ENCODE measurements at places on chromosomes 7 and 10.

GRCh38 chr10:3548076-3548475, 236.9 kb downstream of the KLF6 start:
- DNase-seq, result no peak

DNA sequence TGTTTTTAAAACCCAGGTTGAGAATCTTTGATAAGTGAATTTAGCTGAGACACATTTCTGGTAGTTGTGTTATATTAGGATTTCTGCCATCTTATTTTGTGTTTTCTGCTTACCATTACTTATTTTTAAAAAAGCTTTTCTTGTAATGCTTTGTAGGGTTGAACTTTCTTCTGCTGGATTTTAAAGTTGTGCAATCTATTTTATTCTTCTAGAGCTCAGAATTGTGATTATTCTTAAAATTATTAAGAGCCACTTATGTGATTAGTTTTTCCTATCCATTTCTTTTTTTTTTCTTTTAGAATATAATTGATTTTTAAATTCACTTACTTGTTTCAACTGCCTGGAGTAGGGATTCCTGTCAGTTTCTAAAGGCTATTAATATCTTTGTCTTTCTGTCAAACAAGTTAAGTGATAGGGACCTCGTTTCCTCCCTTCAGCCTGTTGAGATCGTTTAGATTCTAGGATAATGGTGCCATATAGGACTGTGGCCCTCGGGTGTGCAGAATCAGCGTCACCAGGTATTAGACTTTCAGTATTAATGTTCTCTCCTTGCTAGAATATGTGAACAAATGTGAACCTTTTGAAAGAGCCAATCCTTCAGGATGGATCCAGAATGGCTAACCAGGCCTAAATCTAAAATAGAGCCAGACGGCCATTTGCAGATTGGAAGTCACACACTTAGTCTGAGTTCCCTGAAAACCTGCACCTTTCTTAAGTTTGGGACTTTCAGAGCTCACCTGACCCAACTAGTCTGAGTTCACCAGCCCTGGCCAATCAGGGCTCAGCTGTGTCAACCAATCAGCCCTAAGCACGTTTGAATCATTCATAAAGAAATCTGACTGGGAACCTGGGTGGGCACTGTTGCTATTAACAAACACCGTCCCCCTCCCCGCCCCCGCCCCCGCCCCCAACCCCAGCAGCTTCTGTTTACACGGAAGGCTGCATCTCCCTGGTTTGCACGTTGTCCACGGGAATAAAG, 26.2 kb downstream of the CUX1 start:
- no peak for DNase-seq

GRCh38 chr7:80533287-80533686, 21.4 kb upstream of the GNAT3 start:
- DNase-seq, result no peak

GRCh38 chr10:11231285-11231684, 213.6 kb downstream of the CELF2 start:
- DNase-seq, result no peak

DNA sequence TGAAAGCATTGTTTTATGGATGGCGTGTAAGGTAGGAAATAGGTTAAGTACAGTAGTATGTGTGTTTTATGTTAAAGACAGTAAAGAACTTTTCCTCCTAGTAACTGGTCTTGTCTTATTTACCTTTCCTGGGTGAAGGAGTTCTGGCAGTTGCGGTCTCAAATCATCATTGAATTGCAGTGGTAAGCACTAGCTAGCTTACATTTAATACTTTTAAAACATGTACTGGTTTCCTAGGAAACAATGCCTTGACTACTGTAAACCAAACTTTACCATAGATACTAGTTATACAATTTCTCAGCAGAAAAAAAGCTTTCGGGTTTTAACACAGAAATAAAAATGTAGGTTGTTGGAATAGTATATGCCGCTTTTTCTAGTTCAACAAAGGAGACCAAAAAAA, 37.7 kb downstream of the PRKG1 start:
- DNase-seq, result no peak

DNA sequence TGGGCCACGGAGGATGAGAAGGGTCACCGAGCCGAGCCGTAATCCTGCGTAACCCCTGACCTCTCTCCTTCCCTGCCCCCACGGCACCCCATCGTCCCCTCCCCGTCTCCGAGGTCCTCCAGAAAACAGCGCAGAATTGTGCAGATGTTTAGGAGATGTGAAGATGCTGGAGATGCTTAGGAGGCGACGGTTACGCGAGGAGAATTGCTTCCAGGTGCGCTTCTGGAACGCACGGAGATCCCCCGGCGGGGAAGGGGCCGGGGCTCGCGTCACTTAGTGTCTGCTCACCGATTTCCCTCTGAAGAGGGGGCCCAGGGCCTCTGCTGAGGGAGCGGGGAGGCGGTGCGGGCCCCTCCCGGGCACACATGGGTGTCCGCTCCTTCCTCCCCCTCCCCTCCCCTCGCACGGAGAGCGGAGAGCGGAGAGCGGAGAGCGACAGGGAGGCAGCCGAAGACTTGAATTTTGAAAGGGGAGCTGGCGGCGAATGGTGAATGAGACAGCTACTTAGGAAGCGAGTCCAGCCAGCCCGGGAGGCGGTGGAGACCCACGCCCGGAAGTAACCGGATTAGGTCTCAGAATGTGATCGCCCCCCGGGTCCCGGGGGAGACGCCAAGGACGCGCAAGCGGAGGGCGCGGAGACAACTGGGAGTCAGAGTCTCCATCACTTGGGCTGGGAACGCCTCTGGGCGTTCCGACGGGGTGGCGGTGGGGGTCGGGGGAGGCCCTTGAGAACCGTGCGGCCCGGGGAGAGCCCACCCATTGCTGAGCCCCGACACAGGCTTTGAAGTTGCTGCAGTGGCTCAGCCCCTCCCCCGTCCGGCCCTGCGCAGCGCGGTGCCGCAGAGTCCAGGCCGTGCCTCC, 8.7 kb upstream of the EN2 start:
- no peak for DNase-seq

DNA sequence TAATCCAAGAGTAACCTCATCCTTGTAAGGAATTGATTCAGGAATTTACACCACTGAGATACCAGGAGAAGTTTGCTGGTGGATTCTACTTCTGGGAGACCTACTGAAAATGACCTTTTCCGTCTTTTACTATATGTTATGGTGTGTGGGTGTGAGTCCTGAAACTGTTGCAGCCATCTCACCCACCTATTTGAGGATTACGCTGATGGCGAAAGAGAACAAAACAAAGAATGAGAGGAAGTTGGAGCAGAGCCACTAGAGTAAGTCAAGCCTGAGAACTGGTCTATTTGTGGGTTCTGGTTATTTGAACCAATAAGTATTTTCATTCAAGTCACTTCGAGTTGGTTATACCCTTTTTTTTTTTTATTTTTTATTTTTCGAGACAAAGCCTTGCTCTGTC, 12.7 kb upstream of the ABCC2 start:
- no peak for DNase-seq

GRCh38 chr10:88113232-88113631, 249.8 kb downstream of the PTEN start:
- no peak for DNase-seq

GRCh38 chr7:36802459-36803135, 78.3 kb upstream of the AOAH start:
- no peak for DNase-seq

- no peak for DNase-seq
Measured at GRCh38 chr7:103538964-103539709, 93.1 kb upstream of the SLC26A5 start.

DNA sequence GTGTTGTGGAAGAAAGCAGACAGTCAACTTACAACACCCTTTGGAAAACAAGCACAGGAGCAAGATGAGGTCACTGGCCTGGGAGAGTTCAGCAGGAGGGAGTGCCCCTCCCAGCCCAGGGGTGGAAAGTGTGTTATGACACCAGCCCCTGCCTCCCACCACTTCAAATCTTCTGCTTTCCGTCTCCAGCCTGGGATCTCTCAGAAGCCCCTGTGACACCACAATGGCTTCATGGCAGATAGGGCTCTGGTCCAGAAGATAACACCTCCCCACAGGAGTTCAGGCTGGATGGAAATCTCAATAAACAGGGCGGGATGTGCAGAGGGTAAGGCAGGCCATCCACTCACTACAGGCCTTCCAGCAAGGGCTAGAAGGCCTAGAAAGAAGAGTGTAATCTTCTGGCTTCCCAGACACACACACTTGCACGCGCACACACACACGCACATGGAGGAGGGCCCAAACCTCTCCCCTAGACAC, 48.7 kb upstream of the ZMIZ1 start:
- DNase-seq, result no peak

DNA sequence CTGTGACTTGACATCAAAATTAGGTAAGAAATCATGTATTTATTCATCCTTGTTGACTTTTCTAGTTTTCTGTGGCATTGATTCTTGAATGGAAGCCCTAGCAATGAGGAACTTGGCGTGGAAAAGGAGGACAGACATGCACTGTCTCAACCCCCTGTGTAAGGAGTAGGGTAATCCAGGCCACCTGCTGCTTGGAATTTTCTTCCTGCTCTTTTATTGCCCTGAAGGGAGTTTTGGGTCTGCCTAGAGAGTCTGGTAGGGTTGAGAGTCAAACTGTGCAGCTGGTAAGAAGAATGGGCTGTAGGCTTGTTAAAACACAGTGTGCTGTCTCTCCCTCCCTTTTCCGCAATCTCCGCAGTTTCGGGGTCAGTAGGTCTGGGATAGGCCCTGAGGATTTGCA, 19.7 kb downstream of the ZNF32 start:
- no peak for DNase-seq

- DNase-seq, result no peak
Measured at GRCh38 chr7:54995610-54996363, 23.0 kb upstream of the EGFR start.

- no peak for DNase-seq
Measured at GRCh38 chr7:42893346-42894240, 18.3 kb downstream of the C7orf25 start.

DNA sequence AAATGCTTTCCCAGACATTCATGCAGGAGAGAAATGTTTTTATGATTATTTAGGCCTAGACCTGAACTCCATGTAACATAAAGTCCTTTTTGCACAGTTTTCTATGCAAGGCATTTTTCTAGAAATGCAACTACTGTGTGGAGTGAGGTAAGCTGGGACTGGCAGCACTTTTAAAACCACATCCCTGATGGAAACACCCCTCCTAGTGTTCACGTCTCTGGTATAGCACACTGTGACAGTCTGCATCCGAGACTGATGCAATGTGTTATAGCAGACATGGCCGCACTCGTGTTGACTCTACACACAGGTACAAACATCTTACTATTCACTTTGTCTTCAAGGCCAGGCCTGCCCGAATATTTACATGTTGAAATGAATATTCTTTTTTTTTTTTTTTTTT, 19.3 kb upstream of the ERCC6 start:
- DNase-seq, result no peak

DNA sequence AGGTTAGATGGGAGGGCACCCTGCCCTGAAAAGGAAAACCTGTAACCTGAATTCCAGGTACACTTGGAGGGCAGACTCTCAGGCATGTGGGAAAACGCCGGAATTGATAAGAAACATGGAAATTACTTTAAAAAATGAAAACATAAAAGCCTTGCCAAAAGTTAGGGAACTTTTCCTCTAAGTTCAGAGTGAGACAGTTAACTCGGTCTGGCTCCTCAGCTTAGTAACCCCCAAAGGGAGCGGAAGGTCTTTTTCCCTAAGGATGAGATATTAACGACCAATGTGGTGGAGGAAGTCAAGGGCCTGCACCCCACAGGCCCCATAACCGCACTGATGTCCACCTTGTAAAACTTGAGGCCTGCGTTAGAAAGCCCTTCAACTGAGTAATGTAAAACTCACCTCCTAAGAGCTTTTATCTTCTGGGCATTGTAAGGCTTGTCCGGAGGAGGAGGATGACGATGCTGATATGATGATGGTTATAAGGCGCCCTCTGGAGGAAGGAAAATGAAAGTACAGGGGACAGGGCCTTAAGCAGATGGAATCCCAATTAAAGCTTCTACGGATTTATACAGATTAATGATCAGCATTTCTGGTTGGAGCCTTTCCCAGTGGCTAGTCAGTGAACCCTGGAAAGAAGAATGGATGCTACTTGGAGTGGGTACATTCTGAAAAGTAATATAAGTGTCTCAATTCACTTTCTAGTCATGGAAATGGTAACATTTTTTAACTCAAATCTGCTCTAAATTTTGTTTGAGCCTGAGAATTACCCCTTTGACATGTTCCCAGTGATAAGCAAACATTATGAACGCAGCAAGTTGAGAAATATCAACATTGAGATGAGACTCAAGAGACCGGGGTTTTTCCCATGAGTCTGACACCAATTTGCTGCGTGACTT, 694 bp downstream of the COL1A2 start:
- peak; percentile 60 for DNase-seq

DNA sequence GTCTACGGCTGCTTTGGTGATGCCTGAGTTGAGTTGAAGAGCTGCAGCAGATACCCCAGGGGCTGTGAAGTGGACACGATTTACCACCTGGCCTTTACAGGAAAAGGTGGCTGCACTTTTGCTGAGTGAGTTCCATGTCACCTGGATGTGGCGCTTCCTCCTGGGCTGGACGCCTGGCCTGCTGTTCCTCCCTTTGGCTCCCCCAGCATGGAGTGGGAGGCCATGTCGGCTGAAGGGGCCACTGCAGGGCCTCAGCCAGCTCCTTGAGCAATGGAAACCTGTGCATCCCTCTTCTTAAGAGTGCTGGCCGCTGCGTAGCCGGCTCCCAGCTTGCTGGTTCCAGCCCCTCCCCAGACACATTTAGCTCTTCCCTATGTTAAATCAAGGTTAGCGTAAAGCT, 221.0 kb downstream of the GLRX3 start:
- no peak for DNase-seq

DNA sequence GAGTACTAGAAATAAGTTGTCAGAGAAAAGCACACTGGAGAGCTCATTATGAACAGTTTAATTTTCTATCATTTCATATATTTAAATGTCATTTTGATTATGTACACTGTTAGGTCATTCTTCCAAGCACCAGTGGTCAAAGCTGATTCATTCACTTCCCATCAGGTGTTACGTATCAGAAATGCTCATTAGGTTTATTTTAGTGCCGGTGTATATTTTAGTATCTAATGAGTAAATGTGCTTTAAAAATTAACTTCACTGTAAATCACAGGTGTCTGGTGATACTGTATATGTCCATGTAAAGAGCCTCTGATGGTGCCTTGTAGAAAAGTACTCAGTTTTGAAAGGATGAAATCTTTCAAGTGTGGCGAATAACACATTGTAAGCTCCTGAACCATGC, 3.5 kb downstream of the DMTF1 start:
- DNase-seq, result no peak

- DNase-seq, result no peak
Measured at GRCh38 chr10:4303045-4303444, 518.0 kb upstream of the KLF6 start.

DNA sequence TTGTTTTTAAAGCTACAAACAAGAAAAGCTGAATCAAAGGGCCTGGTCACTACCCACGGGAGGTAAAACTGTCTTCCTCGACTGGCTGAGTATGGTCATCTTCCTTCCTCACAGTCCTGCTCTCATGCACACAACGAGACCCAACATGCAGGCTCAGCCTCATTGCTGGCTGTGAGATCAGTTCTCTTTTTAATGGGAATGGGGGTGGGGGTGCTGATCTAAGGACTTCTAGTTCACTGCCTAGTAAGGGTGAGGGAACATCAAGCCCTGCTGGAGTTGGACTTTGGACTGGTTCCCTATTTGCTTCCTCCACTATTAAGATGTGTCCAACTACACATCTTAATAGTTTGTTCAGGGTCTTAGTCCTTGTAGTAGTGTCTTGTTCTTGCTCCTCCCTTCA, 48.2 kb downstream of the ABCB4 start:
- DNase-seq, result no peak

- no peak for DNase-seq
Measured at GRCh38 chr10:7408291-7409044, 2.4 kb downstream of the SFMBT2 start.
